ENCODE measurements at places on chromosomes 12 and 14.
A peak's percentile ranks its signal among the peaks of the same experiment; 100 is the strongest.

- peak; percentile 85 for DNase-seq
These were observed 7.6 kb downstream of the CEP170B start for GRCh38 chr14:104872469-104873341.

GRCh38 chr12:59407799-59408198 is 188.0 kb upstream of the SLC16A7 start:
- DNase-seq: no peak

- DNase-seq: no peak
These were observed 852 bp downstream of the COX16 start for GRCh38 chr14:70358631-70359030.

GRCh38 chr12:503111-503761 is 43.5 kb downstream of the B4GALNT3 start:
- no peak for DNase-seq

DNA sequence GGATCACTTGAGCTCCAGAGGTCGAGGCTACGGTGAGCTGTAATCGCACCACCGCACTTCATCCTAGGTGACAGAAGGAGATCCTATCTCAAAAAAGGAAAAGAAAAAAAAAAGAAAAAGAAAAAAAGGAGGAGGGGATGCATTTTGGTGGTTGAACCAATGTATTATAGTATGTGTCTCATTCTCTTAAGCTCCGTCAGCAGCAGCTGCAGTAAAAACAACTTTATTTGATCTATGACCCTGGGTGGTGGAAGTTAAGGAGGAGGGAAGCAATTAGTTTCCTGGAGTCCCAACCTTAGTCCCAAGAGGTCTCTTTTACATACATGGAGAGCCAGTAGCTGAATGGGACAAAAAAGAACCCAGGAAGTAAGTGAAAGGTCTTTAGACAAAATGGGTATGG is 26.8 kb upstream of the APOF start:
- no peak for DNase-seq

- DNase-seq: peak; percentile 43
These were observed at the start of gene HOXC4 for GRCh38 chr12:54053751-54054741. HOXC4 (plus strand) TSS chr12:54053835; CDS start chr12:54053923, 88 bp downstream.

GRCh38 chr12:89770391-89770790 is 61.8 kb upstream of the ATP2B1 start:
- DNase-seq: no peak

DNA sequence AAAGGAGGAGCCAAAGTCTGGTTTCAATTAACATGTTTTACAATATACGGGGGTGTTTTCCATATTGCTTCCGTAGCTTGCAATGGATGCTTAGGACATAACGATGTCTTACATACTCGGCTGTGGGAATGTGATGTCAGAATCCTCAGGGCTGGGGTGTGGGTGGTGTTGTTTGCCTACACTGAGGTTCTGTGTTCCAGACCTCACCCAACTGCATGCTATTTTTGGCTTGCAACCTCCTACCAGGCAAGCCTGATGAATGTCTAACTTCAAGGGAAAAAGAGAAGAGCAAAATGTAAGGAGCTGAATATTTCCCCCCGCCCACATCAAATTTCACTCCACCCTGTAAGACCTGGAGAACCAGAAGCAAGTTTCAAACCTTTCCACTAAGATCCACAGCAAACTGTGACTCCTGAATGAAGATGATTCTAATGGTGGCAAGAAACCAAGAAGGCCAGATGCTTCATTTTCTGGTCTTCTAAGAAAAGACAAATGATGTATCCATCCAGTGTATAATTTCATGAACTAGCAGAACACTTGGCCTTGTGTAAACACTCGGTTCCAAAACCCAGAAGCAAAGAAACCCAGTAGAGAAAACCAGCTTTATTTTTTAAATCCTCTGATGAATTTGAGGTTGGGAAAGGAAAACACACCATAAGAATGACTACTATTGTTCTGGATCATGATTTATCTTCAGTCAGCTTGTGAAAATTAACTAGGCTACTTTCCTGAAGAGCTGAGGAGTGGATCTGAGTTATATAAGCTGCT is 227.9 kb downstream of the DACT1 start:
- DNase-seq: peak; percentile 71

GRCh38 chr12:43315961-43316360 is 236.0 kb downstream of the ADAMTS20 start:
- DNase-seq: no peak

DNA sequence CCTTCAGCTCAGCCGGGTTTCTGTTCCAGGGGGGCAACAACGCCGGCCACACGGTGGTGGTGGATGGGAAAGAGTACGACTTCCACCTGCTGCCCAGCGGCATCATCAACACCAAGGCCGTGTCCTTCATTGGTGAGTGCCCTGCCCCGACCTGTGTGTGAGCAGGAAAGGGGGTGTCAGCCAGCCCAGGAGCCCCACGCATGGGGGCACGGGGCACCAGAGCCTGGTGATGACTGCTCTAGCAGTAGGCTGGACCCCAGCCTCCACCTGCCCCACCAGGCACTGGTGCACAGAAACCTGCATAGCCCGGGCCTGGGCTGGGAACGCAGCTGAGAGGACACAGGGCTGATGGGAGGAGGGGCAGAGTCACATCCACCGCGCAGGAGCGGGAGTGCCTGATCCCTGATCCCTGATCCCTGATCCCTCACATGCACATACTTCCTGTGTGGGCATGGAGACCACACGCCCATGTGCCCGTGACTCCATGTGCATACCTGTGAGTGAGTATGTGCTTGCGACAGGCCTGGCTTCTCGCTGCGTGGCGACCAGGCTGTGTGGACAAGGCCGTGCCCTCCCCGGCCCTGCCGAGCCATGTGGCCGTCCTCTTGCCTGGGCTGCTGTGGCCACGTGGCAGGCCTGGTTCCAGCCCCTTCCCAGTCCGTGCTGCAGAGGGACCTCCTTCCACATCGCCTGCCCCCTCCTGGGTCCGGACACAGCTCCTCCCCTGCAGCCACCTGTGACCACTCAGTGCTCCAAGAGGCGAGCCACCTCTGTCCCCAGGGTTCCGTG is 11.2 kb downstream of the ADSS1 start:
- DNase-seq: no peak

DNA sequence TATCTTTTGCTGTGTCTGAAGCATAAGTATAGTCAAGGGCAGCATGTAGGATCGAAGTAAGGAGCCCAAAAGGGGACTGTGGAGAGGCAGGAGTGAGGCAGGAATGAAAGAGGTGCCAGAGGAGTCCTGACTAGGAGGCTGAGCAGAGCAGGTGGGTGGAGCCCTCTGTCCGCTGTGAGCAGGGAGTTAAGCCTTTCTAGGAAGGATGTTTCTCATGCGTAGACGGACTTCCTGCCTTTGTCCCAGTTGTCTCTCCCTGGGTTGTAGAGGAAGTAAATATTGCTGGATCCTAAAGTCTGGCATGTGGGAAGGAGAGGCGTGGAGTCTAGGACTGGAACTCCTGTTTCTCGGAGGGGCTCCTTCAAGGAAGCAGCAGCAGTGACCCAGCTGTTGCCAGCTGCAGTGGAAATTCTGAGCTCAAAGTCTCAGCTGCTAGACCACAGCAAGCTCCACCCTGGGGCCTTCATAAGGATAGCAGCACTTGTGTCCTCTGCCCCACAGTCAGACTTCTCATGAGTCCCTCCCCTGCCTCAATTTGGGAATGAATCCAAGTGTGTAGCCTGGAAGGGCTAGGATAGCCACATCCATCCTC is 44.0 kb downstream of the RBMS2 start:
- peak; percentile 98 for DNase-seq

GRCh38 chr12:4460761-4461160 is 15.1 kb upstream of the FGF6 start:
- DNase-seq: no peak

- no peak for DNase-seq
These were observed 207.2 kb downstream of the TMTC2 start for GRCh38 chr12:82893896-82894295.

Data from right hindlimb (tissue), 1 donor.